Esophagus (tissue), 2 donors: ENCODE measurements at places on chromosomes 12 and 14. TPM values are rescaled to one million over a fixed set of nuclear protein-coding genes. Genes with fewer than 3 reads are reported as not detected.

Gene TRHDE
- polyA plus RNA-seq, result 0.04 TPM

Gene CMKLR1
- polyA plus RNA-seq, result 0.24 TPM

Gene TAS2R7
- polyA plus RNA-seq, result not detected

Gene TMEM253
- 1.6 TPM for polyA plus RNA-seq

Gene TDG
- 15.5 TPM for polyA plus RNA-seq

Gene PMCH
- polyA plus RNA-seq, result not detected

Gene LIN7A
- polyA plus RNA-seq, result 0.16 TPM

Gene BDKRB2
- 8.2 TPM for polyA plus RNA-seq

Gene ZDHHC22
- polyA plus RNA-seq, result not detected

Gene PDE3A
- polyA plus RNA-seq, result 0.53 TPM

Gene SLC24A4
- 0.04 TPM for polyA plus RNA-seq

Gene KRT4
- polyA plus RNA-seq, result 17,509 TPM

Gene AVPR1A
- 0.10 TPM for polyA plus RNA-seq

Gene NINJ2
- 3.3 TPM for polyA plus RNA-seq

Gene NOP9
- 9.3 TPM for polyA plus RNA-seq

Gene RNASE7
- 92.8 TPM for polyA plus RNA-seq

Gene KCNH3
- 0.24 TPM for polyA plus RNA-seq

Gene GPR162
- 2.5 TPM for polyA plus RNA-seq

Gene HOXC12
- not detected for polyA plus RNA-seq
